CD4-positive, alpha-beta T cell treated with Interleukin-17A for 1 hour (primary cell): ENCODE measurements at places on chromosomes 3 and 15.

GRCh38 chr3:100057716-100058575 lies 56.4 kb downstream of the FILIP1L start:
- DNase-seq = no peak

GRCh38 chr3:139327231-139327630 lies 16.6 kb upstream of the MRPS22 start:
- no peak for DNase-seq

- no peak for DNase-seq
Measured at GRCh38 chr3:9448643-9449042, 51.2 kb downstream of the SETD5 start.

DNA sequence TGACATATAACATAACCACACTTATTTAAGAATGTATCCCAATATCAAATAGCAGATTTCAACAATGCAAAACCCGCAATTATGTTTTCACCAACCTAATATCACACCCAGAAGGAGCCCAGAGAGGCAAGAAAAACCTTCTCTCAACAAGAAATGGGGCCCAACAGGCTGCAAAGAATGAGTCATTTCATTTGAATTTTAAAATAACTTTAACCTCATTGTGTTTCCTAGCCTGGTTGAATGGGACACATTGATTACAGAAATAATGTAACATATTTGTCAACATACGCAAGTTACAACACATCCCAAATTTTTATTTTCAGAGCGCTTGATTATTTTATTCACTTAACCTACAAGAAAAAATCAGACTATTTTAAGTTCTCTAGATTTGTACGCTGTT lies 365.1 kb upstream of the SLCO3A1 start:
- DNase-seq = no peak

- no peak for DNase-seq
Measured at GRCh38 chr3:120854908-120855526, 53.0 kb upstream of the STXBP5L start.

DNA sequence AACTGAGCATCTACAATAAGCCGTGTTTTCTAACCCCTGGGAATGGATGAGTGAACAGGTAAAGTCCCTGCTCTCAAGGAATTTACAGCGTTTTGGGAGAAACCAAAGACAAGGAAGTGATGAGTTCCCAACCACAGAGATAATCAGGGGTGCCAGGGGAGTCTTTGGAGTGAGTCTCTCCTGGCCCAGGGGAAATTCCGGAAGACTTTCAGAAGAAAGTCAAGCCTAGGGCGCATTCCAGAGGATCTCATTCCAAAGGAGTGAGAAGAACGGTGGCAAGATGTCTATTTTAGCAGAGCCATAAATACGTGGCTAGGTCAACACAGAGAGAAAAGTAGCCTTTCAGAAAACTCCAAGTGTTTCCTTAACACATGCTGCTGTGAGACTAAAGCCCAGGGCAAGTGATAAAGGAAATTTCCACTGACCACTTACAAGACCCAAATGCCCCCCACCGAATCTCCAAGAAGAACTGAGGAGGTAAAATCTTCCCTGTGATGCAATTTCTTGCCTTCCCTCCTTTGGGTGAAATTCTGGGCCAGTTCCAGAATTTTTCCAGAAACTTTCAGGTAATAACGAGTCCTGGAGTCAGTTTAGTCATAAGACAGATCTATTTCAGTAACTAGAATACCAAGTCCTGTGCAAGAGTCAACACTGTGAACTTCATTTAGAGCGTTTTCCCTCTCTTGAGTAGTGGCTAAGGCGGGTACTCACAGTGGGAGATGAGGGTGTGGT lies 437.4 kb downstream of the NR2F2 start:
- no peak for DNase-seq

GRCh38 chr3:45496555-45496954 lies 98.0 kb upstream of the LIMD1 start:
- DNase-seq = no peak

DNA sequence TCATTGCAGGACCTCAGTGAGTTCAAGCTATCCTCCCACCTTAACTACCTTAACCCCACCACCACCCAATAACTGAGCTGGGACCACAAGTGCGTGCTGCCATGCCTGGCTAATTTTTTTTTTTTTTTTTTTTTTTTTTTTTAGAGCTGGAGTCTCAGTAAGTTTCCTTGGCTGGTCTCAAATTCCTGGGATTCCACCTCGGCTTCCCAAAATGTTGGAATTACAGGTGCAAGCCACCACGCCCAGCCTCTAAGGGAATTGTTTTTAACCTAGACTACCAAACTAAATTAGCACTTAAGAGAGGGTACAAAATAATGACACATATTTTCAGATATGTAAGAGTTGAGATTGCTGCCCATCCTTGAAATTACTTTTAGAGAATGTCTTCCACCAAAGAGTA lies 4.3 kb upstream of the TNIK start:
- no peak for DNase-seq

DNA sequence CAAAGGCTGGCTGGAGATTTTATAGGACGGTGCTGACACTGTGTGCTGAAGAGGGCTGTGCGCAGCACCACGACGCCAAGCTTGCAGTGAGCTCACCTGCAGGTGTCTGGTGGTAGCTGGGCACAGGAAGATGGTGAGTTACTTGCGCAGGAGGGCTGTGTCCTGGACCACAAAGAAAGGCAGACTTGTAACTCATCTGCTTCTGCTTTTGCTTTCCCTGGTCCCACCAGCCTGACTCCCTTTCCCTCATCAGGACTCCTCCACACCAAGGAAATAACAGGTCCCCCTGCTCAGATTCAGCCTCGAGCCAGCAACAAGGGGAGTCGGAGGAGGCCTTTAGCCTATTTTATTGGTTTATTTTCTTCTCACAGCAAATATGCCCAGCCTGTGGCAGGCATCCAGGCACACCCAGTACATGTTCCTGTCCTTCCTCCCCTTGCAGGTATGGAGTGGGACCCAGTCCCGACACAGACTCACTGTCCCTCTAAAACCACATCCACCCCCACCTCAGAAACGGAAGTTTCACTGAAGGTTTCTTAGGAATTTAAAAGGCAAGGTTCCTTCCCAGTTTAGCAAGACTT lies 35.6 kb upstream of the FLNB start:
- no peak for DNase-seq

- DNase-seq = no peak
Measured at GRCh38 chr3:24598695-24599470, 104.2 kb upstream of the THRB start.
